ENCODE measurements at places on chromosomes 13 and 19.

DNA sequence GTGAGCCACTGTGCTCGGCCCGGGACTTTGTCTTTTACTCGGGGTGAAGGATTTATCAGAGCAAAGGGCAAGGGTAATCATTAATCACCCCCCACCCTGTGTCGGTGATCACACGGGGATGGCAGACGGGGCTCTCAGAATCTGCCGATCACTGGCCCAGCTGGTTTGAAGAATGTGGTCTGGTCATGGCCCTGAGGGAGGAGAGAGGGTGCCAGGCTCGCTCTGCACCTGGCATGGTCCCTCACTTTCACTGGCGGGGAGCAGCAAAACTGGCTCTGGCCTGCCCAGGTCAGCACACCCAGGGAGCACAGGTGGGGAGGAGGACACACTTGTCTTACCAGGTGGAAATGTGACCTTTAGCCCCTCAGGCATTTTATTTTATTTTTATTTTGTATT is 10.2 kb downstream of the REEP6 start:
- DNase-seq: no peak

- DNase-seq: no peak
These were observed 561 bp upstream of the GJA3 start for GRCh38 chr13:20161275-20161950.

DNA sequence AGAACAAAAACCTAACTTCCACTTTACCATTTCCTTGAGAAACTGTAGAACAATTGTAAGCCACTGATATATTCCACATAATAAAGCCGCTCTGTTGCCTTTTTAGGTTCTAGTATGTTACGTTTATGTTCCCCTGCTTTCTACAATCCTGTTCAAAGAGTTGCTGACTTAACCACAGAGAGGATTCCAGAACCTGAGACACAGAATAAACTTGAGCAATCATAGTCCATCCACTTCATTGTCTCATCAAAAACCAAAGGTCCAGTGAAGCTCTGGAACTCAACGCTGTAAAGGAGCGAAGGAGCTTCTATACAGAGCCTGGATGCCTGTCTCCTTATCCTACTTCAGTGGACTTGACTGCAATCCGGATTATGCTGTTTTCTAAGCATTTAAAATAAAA is 4.6 kb downstream of the STARD13 start:
- no peak for DNase-seq

- DNase-seq: no peak
These were observed 112.5 kb downstream of the SACS start for GRCh38 chr13:23320926-23321534.

DNA sequence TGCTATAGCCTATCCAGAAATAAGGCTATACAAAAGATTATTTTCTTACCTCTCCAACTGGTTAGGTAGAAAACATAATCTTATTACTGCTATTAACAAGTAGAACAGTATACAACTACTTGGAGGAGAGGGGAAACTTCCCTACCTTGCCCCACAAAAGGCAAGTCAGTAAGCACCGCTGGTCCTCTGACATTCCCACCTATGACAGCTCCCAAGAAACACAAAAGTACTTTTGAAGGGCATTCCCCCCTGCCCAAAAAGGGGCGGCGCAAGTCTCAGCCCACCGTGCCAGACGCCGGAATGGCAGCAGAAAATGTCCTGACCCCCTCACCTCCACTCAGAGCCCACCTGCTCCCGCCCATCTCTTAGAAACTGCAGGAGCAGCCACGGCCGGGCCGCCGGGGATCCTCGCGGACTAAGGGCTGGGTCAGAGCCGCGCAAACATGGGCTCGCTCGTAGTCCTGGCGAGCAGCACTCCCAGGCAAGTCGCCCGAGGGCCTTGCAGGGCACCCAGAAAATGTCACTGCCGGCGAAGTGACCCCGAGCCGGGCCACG is 437 bp downstream of the SUCLA2 start:
- peak; percentile 20 for DNase-seq

DNA sequence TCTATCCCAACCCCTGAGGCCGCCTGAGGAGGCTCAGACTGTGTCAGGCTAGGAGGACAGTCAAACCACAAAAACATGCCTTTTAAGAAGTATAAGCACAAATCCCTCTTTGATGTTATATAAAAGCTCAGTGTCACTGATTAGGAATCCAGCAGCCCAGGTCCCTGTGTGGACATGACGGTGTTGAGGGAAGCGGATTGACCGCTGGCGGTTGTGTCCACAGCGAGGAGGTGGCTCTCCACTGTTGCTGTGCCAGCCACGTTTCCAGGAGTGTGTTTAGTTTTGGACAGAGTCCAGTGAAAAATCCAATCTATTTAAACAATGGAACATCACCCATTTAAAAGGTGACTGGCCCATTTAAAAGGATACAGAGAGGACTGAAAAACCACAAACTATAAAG is 7.5 kb upstream of the GJA3 start:
- no peak for DNase-seq

DNA sequence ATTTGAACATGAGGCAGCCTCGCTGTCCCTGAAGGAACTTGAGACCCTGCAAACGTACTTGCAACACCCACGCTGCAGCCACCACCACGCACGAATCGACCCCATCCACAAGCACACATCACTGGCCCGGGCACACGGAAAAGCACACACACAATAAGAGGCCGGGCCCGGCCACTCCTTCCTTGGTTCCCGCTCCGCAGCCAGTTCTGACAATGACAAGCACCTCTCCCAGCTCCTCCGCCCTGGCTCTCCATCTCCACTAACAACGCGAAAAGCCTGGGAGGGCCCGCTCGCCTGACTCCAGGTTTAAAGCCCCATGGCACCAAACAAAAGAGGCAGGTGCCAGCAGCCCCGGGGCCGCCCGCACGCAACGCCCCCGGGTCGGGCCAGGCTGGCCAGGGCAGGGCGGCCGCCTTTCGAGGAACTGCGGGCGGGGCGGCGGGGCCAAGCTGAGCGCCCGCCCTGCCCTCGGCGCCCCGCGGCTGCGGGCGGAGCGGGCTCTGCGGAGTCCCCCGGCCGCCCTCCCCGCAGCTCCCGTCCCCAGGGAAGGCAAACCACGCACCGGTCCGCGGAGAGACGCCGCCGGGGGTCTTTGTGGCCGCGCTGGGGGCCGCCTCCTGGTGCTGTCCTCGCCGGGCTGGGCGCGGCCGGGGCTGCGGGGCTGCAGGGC is 495 bp downstream of the DCLK1 start:
- DNase-seq: peak; percentile 11

DNA sequence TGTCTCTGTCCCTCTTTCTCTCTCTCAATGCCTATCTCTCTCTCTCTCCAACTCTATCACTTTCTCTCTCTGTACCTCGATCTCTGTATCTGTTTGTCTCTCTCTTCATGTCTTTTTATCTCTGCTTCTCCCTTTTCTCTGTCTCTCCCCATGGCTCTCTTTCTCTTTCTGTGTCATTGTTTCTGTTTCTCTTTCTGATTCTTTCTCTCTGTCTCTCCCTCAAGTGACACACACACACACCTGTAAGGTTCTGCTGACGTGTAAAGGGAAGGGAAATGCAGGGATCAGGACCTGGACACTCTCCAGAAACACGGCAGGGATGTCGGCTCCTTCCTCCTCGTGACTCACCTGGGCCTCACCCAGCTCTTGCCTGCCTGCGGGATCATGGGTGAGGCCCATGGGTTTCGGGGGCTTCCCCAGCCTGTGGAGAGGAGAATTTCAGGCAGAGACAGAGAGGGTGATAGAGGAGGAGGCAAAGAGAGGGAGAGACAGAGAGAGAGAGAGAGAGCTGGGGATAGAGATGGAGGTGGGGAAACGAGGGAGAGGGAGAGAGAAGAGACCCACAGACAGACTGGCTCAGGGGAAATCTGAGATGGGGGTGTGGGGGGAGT is 5.4 kb upstream of the PLAUR start:
- DNase-seq: no peak

DNA sequence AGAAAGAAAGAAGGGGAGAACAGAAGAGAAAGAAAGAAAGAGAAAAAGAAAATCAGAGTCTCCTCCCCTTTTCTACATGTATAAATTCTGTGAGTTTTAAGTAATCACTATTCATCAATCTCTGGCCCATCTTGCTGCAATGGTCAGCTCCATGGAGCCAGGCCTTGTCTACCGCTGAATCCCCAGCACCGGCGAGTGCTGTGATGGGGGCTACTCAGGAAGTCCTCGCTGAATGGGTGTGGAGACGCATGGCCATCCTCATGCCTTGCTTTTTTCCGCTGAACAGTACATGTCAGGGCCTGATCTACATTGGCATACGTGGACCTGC is 29.9 kb downstream of the GPR42 start:
- DNase-seq: no peak

DNA sequence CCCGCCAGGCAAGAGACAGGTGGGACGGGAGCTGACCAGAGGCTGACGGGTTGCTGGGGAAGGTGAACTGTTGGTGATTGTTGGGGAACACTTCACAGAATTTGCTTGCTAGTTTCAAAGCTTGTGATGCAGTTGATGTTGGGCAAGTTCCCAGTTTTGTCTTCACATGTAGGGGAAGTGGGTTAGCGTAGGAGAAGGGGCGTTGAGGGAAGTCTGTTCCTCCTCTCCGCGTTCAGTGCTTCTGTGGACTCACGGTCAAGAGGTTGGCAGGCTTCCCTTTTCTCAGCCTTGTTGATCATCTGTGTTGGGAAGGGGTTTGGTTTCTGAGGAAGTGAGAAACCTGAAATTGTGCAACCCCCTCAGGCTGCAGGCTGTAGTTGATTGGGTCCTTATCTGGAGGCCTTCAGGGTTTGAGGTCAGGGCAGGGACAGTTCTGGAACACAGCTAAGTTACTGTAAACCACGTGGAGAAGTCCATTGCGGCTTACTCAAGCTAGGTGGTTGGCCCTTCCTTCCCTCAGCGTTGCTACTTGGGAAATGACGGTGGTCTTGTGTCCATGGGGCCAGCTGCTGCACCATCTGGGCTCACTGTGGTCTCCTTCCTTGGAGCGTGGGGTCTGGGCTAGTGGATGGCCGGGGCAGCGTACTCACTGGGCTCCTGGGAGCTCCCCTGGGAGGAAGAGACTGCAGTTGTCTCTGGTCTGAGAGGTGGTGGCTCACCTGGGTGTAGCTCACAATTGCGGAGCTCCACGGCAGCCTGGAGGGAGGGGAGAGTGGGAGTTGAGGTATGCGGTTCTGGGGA is 7.5 kb downstream of the RPS9 start:
- no peak for DNase-seq

DNA sequence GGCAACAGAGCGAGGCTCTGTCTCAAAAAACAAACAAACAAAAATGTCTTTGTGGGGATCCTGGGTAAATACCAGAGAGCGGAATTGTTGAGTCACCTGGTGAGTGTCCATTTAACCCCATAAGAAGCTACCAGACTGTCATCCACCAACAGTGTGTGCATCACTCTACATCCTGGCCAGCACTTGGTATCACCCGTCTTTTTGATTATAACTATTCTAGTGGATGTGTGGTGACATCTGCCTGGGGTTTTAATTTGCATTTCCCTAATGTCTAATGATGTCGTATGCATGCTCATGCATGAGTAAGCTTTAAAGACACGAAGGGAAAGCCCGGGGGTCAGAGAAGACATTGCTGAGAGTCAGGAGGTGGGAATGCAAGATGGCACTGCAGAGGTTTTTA is 126.7 kb upstream of the MRI1 start:
- DNase-seq: no peak

DNA sequence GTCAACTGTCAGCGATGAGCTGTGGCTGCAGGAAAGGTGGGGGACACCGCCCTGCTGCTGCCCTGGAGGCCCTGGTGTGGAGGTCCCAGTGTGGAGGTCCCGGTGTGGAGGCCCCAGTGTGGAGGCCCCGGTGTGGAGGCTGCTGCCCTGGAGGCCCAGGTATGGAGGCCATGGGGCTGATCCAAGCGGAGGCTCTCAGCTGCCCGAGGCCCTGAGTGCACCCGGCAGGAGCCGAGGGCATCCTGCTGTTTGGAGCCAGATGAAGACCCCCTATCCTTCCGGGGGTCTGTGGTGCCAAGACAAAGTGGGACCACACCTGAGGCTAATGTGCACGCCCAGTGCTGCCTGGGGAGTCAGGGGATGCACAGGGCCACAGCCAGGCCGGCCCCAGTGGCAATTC is 210.4 kb upstream of the SOX1 start:
- no peak for DNase-seq

DNA sequence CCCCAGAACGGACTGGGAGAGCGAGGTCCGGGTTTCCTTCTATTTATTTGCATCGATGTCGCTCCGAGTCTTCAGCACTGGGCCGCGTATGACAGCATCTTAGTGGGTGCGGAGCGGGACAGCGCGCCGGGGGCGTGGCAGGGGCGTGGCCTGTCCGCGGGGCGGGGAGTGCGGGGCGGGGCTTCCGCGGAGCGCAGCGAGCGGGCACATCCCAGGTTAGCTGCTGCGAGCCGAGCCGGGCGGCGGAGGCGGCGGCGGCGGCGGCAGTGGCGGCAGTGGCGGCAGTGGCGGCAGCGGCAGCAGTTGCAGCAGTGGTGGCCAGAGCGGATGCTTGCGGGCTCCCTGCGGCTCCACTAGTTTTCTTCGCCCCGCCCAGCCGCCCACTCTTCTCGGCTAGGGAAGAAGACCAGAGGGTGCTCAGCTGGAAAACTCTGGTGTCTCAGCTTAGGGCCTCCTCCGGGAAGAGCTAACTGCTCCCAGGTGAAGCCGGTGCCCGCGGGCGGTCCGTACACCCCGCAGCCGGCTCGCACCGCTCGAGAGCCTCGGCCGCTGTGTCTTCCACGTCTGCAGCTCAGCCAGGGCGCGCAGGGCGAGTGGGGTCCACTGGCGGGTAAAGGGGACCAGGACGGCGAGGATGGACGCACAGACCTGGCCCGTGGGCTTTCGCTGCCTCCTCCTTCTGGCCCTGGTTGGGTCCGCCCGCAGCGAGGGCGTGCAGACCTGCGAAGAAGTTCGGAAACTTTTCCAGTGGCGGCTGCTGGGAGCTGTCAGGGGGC is at the start of gene GPC5:
TSS of gene GPC5 (plus strand) at position 209 of the 776 bp plus-strand sequence.
- no peak for DNase-seq

- DNase-seq: no peak
These were observed 12.3 kb upstream of the GNG8 start for GRCh38 chr19:46648060-46648960.

GRCh38 chr19:37172368-37173366 is at the start of gene ZNF585A:
ZNF585A (minus strand) TSS chr19:37172695; CDS start chr19:37169910, 2,785 bp downstream.
- peak; percentile 97 for DNase-seq

GRCh38 chr13:82477436-82477835 is 1404.8 kb downstream of the SLITRK1 start:
- DNase-seq: no peak

DNA sequence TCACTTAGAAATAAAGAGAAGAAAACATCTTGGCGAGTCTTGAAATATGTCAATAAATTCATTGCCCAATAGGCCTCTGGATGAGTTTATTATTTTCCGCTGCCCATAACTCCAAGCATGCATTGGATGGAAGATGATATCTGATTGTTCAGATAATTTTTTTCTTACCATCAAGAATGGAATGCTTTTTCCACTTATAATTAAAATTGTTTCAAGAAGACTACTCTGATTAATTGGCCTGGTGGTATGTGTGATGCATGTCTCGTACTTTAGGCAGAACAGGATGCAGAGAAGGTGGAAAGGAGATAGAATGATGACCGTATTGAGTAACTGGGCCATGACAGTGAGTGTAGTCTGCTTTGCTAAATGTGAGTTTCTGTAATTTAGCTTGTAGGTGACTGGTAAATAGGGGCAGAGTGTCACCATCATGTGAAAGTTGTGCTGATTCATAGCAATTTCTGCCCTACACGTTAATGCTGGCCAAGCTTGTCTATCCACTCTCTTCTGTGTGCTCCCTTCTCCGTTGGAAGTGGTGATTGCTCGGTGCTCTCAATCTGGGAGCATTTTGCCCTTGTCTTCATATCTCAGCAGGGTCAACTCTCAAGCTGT is 13.5 kb upstream of the SPATA13 start:
- DNase-seq: no peak

- DNase-seq: no peak
These were observed 38.4 kb upstream of the CYP2A7 start for GRCh38 chr19:40920300-40921004.
